Activated CD4-positive, alpha-beta memory T cell treated with anti-CD3 and anti-CD28 coated beads for 36 hours (primary cell): ENCODE measurements at places on chromosomes 3 and 15. TPM values are rescaled to one million over a fixed set of nuclear protein-coding genes. Genes with fewer than 3 reads are reported as not detected.

The LYZL4 gene
- total RNA-seq, result not detected

DNA sequence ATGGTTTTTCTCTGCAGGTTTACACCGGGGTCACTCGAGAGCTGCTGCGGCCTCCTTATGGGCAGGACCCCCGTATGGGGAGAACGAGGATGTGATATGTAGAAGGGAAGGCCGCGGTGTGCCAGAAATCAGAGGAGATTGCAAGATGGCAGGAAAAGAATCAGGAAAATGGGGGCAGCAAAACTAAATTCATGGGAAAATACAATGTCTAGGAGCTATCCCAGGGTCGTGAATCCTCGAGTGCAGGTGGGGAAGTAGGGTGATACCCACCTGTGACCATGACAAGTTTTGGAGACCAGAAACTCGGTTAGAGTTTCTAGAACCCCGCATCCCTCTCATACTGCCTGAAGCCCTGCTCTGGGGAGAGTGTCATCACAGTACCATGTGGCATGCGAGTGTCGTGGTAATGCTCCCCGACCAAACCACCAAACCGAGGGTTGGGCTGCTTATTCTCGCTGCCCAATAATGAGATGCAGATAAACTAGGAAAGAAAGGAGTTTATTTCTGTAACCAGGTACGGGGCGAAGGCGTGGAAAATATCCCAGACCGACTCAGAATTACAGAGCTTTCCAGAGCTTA, 781 bp downstream of the TRNT1 start:
- H3K36me3 ChIP-seq, result peaks cover 32% of the 10 kb centered on the region
- peaks cover 31% of the 10 kb centered on the region for H3K4me1 ChIP-seq

The TIGIT gene
- total RNA-seq, result 63.8 TPM

The CLDND1 gene
- total RNA-seq, result 199 TPM

The FEZF2 gene
- total RNA-seq, result not detected

DNA sequence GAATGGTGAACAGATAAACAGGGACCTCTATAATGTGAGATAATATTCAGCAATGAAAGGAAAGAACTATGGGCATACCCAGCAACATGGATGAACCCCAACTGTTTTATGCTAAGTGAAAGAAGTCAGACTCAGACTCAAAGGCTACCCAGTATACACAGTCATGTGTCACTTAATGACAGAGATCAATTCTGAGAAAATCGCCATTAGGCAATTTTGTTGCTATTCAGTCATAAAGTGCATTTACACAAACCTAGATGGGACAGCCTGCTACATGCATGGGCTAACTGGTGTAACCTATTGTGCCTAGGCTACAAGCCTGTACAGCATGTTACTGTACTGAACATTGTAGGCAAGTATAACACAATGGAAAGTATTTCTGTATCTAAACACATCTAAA, 76.5 kb downstream of the B3GNT5 start:
- H3K4me3 ChIP-seq, result no peak overlapping the region
- no peaks in the 10 kb centered on the region for H3K27me3 ChIP-seq
- H3K4me1 ChIP-seq, result peaks cover 10% of the 10 kb centered on the region
- no peak for DNase-seq

The GRAMD2A gene
- total RNA-seq, result not detected

The MOBP gene
- not detected for total RNA-seq

The NRROS gene
- 24.5 TPM for total RNA-seq

DNA sequence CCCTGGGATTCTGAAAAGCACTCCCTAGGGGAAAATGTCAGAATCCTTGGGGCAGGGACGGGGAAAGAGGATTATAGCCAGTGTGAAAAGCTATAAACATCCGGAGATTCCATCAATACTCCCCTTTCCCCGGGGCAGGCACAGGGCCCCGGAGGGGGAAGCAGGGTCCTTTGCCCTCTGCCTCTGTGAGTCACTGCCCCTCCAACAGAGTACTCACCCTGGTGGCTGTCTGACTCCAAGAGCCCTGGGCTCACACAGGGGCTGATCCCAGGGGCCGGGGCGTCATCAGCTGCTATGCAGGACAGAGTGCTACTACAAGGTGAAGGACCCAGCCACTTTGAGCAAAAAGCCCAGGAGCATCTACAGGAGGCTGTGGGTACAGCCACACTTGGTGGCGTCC, 133.0 kb upstream of the PRR20G start:
- H3K4me3 ChIP-seq, result no peak overlapping the region
- H3K27ac ChIP-seq, result no peak overlapping the region
- H3K4me1 ChIP-seq, result no peaks in the 10 kb centered on the region
- DNase-seq, result no peak
- H3K27me3 ChIP-seq, result peaks cover 24% of the 10 kb centered on the region

- no peak for DNase-seq
- peaks cover 2% of the 10 kb centered on the region for H3K27me3 ChIP-seq
- no peaks in the 10 kb centered on the region for H3K36me3 ChIP-seq
- no peak overlapping the region for H3K4me3 ChIP-seq
- no peak overlapping the region for H3K27ac ChIP-seq
Measured at GRCh38 chr3:125085166-125085565, 29.4 kb upstream of the HEG1 start.

DNA sequence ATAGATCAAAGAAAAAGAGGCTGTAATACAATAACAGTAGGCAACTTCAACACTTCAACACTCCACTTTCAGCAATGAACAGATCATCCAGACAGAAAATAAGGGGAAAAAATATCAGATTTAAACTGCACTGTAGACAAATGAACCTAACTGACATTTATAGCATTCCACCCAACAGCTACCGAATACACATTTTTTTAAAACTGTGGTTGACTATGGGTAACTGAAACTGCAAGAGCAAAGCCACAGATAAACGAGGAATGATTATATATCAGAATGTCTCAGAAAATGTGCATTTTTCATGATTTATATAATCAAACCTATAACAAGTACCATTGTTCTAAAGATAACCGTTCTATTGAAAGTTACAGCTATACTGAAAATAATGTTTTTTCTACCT, 514.9 kb upstream of the DPPA4 start:
- no peak for DNase-seq
- H3K4me3 ChIP-seq, result no peak overlapping the region
- no peak overlapping the region for H3K27ac ChIP-seq
- H3K27me3 ChIP-seq, result no peaks in the 10 kb centered on the region
- H3K4me1 ChIP-seq, result peaks cover 10% of the 10 kb centered on the region

GRCh38 chr3:16122661-16123060, 51.8 kb upstream of the GALNT15 start:
- peaks cover 2% of the 10 kb centered on the region for H3K27me3 ChIP-seq
- no peak overlapping the region for H3K27ac ChIP-seq
- DNase-seq, result no peak
- no peaks in the 10 kb centered on the region for H3K4me1 ChIP-seq
- no peak overlapping the region for H3K4me3 ChIP-seq

GRCh38 chr3:112321867-112322652, 10.9 kb upstream of the CD200 start:
- peaks cover 5% of the 10 kb centered on the region for H3K27me3 ChIP-seq
- no peak overlapping the region for H3K4me3 ChIP-seq
- H3K36me3 ChIP-seq, result no peaks in the 10 kb centered on the region
- no peaks in the 10 kb centered on the region for H3K4me1 ChIP-seq

DNA sequence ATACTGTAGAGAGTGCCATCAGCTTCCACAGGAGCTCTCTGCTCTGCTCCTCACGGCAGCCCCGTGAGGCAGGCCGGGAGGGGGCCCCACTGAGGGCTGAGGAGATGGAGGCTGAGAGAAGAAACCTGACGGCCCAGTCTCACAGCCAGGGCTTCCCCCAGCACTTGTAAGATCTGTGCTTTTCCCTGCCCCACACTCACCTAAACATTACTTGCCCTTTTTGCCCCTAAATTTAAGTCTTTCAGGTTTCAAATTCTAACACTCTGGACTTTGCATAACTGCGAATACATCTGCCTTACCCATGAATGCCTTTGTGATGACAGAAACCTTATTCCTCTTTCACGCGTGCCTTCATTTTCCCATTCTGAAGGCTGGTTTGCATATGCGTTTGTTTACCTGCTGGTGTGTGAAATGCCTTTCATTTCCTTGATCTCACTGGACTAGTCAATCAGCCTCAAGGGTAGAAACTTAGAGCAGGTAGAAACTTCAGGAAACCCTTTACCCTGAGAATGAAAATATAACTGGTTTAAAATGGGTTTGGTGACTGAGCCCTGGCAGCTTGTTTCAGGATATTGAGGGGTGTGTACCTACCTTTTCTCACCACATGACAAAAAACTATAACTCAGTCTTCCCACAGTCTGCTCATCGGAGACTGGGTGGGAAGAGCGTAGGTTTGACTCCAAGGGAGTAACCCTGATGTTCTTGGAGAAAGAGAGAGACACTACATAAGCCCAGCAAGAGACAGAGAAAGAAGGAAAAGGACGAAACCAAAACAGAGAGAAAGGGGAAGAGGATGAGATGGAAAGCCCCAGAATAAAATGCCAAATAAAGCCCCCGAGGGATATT, 20.1 kb downstream of the SLC12A8 start:
- H3K4me3 ChIP-seq, result no peak overlapping the region
- peaks cover 9% of the 10 kb centered on the region for H3K27me3 ChIP-seq
- H3K36me3 ChIP-seq, result no peaks in the 10 kb centered on the region

The CCK gene
- total RNA-seq, result not detected

DNA sequence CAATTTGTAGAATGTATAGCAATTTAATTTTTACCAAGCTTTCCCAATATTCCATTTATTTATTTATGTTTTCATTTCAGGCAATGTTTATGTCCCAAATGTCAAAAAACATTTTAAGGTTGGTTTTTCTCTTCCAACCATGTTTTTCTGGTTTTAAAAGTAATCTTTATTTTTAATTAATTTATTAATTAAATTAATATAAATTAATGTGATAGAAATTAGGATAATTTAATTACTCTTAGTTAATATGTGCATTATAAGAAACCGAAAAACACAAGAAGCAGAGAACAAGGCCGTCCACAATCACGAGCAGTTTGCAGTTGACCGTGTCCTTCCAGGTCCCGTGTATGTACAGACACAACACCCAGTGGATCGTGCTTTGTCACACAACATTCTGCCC, 34.2 kb downstream of the FBXO45 start:
- no peak for DNase-seq
- H3K27ac ChIP-seq, result no peak overlapping the region
- H3K4me1 ChIP-seq, result peaks cover 17% of the 10 kb centered on the region
- no peaks in the 10 kb centered on the region for H3K36me3 ChIP-seq
- no peak overlapping the region for H3K4me3 ChIP-seq
- peaks cover 7% of the 10 kb centered on the region for H3K27me3 ChIP-seq

GRCh38 chr3:16311960-16312451, 47.0 kb downstream of the OXNAD1 start:
- peaks cover 52% of the 10 kb centered on the region for H3K36me3 ChIP-seq
- peak; percentile 68 for DNase-seq
- peaks cover 91% of the 10 kb centered on the region for H3K4me1 ChIP-seq
- H3K27ac ChIP-seq, result peak overlapping the region; percentile 82

- no peak overlapping the region for H3K4me3 ChIP-seq
- H3K36me3 ChIP-seq, result no peaks in the 10 kb centered on the region
- H3K4me1 ChIP-seq, result no peaks in the 10 kb centered on the region
- H3K27me3 ChIP-seq, result no peaks in the 10 kb centered on the region
- DNase-seq, result no peak
Measured at GRCh38 chr3:154987846-154988245, 92.3 kb upstream of the MME start.

DNA sequence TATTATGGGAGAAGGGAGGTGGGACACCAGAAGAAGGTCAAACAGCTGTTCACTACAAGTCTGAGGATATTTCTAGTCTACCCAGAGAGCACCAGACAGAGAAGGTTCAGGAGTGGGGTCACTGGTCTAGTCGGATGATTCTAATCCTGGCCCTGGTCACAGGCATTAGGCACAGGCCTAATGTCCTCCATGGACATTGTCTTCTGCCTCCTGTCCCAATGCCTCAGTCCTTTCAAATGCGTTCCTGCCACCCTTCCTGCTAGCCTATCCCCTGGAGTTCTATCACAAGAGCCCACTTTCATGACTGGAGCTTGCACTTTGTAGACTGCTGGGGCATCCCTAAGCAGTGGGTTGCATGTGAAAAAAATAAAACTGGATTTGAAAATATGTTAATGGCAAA, 83.9 kb upstream of the PFN2 start:
- no peak for DNase-seq
- H3K27ac ChIP-seq, result no peak overlapping the region
- H3K4me1 ChIP-seq, result no peaks in the 10 kb centered on the region
- H3K4me3 ChIP-seq, result no peak overlapping the region
- no peaks in the 10 kb centered on the region for H3K36me3 ChIP-seq

DNA sequence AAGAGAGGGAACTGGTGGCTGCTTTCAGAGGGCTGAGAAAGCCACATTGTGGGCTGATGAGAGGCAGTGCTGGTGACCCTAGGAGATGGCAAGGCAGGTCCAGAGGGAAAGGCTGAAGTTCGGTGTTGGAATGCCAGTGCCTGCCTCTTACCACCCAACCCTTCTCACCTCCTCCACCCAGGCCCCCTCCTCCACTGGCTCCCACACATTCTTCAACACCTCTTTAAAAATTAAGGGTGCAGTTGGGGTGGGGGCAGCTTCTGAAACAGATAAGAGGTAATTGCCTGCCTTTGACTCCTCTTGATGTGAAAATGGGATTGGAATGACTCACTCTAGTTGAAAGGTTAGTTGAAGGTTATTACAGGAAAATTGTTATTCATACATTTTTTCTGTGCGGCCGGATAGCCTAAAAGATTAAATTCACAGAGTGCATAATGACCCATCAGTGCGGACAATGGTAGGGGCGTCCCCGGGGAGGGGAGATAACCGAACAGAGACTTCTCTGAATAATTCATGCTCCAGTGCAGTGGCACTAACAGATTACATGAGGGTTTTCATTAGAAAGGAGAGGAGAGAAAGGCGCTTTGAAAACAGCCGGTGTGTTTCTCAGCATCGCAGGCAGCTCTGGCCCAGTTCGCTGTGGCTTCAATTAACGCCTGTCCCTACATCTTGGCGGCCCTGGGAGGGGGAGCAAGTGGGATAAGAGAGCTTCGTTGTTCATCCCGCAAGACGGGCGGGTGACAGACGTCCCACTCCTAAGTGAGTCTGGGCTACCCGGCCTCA, 212.4 kb downstream of the TLE3 start:
- H3K36me3 ChIP-seq, result no peaks in the 10 kb centered on the region
- peaks cover 7% of the 10 kb centered on the region for H3K4me1 ChIP-seq
- no peak for DNase-seq
- no peak overlapping the region for H3K4me3 ChIP-seq

DNA sequence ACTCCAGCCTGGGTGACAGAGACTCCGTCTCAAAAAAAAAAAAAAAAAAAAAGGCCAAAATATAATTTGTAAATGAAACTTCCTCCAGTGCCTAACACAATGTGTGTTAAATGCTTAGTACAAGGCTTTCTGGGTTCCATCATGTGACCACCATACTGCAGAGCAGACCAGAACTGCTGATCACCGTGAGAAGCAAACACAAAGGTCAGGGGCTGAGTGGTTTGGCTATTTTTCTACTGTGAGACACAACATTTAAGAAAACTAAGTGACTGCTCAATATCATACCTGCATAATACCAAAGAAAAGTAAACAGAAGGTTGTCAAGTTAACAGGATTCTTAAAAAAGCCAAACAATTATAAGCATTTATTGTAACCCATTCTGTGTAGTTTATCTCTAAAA, 13.2 kb downstream of the ABCC5 start:
- peaks cover 7% of the 10 kb centered on the region for H3K4me1 ChIP-seq
- peaks cover 3% of the 10 kb centered on the region for H3K36me3 ChIP-seq
- no peak overlapping the region for H3K27ac ChIP-seq
- no peak overlapping the region for H3K4me3 ChIP-seq

The PRR20G gene
- total RNA-seq, result not detected

GRCh38 chr3:144754076-144754783, 782.6 kb downstream of the DIPK2A start:
- H3K4me1 ChIP-seq, result no peaks in the 10 kb centered on the region
- no peak for DNase-seq
- H3K27ac ChIP-seq, result no peak overlapping the region
